Stromal cell of bone marrow (primary cell): ENCODE measurements at places on chromosomes 1 and 21.

DNA sequence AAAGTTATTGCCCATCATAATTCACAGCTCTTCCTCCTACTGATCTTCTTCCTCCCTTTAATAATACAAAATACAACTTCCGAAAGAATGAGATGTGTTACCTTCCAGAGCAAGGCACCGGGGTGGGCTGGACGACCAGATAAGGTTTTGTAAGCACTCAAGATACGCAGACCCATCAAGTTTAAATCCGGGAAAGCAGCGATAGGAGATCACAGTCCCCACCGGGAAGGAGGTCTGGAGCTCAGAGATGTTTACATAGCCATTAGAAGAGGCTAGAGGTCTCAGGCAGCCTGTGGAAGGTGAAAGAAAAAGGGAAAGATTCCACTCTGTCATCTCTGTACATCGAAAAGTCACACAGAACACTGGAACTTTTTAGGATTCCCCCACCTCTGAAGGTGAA lies 99.4 kb downstream of the SUSD4 start:
- no peak for DNase-seq

GRCh38 chr21:46116189-46116775 lies 18.4 kb downstream of the COL6A2 start:
- DNase-seq, result no peak

GRCh38 chr1:164712131-164713036 lies 153.4 kb downstream of the PBX1 start:
- DNase-seq, result no peak

DNA sequence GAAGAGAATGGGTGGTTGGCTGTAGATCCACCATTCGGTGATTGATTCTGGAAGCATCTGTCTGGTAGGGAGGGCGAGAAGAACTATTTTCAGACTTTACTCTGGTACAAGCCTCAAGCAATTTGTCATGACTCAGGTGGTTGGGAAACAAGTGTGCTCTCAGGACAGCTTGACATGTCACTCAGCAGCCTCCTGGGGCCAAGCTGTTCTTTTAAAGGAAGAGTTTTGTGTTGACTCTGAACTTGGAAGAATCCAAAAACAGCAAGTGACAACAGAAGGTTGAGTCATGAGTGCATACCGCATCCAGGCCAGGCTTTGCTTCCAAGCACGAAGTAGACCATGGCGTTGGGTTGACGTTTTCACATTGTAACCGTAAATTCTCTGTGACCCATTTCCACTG lies 65.9 kb downstream of the CLIC6 start:
- DNase-seq, result no peak

DNA sequence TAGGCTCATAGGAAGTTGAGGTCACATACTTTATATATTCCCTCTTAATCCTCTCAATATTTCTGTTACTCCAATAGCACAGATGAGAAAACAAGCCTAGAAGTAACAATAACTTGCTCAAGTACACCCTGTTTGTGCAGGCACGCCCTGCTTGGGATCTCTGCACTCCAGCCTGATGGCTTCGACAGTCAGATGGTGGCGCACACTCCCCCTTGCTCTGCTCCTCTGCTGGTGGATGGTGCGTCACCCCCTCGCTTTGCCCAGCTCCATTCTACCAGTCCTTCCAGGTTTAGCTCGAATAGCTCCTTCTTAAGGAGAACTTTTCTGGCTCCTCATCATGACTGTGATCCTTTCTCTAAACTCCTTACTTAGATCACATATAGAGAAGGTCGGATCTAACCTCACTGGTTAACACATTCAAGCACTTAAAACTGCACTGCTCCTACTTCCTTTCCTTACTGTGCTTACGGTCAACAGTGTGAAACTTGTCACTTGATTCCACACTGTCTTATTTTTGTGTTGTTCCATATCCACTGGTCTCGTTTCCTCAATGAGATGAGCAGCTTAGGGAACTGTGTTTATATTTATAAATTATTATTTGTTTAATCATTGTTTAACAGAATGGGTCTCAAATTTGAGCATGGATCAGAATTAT lies 3.0 kb downstream of the TSPAN2 start:
- no peak for DNase-seq

DNA sequence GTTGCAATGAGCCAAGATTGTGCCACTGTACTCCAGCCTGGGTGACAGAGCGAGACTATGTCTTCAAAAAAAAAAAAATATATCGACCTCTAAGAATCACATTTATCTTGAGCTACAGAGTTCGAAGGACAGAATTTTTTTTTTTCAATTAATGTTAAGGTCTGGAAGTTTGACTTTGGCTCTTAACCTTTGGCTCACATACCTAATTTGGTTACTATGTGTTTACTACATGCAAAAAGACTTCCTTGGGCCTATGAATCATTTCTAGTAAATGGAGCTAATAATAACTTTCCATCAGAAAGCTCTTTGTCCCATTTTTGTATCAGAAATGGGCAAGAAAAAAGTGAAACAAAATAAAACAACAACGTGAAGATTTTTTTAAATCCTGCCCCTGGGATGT lies 351.2 kb downstream of the SMYD3 start:
- DNase-seq, result no peak

DNA sequence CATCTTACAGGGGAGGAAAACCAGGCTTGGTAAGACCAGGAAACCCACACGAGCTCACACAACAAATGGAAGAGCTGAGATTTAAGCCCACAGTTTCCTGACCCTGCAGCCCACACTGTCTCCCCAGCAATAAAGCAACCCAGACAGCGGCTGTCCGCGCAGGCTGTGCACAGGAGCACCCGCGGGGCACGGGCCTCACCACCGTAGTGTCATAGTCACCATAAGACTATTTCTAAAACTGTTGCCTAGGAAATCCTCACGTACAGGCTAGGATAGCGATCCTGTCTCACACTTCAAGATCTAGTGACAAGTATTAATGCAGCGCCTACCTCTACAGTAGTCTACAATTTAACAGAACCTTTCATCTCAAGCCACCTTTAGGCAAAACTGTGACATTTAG lies 54.0 kb upstream of the SYT6 start:
- DNase-seq, result no peak

GRCh38 chr21:45017039-45017960 lies 57.1 kb upstream of the ADARB1 start:
- DNase-seq, result no peak

DNA sequence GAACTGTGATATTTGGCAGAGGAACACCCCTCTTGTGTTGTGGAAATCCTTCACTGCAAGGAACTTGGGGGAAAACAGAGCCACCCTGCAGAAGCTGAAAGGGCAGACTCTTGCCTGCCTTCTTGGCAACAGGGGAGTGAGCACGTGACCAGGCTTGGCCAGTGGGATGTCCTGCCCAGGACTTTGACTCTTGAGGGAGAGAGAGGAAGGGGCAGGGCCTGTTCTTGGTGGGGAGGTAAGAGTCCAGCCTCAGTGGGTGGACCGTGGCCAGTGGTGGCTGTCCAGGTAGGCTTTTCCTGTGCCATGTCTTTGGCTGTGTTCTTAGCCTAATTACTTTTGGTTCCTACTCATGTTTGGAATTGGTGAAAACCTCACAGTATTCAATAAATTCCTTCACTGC lies 8.6 kb upstream of the AK2 start:
- no peak for DNase-seq

DNA sequence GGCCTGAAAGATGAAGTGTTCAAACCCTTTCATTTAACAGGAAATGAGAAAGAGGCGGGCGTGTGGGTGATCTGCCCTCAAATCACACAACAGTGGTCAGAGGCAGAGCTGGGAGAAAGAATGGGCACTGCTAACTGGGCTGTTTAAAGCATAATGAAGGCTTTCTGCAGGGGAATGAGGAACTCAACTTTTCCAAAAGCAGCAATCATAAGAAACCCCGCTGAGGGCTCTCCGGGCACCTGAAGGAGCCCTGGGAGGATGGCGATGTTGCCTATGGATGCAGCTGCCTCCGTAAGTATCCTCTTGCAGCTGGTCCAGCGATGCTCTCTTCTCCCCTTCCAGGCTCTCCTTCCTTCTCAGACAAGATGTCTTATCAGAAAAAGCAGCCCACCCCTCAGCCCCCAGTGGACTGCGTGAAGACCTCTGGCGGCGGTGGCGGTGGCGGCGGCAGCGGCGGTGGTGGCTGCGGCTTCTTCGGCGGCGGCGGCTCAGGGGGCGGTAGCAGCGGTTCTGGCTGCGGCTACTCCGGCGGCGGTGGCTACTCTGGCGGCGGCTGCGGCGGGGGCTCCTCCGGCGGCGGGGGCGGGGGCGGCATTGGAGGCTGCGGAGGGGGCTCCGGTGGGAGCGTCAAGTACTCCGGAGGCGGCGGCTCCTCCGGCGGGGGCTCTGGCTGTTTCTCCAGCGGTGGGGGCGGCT lies 1.2 kb downstream of the LORICRIN start:
- no peak for DNase-seq

- no peak for DNase-seq
Observed at GRCh38 chr1:234018816-234019215, 114.3 kb downstream of the SLC35F3 start.

GRCh38 chr1:225441314-225442122 lies 13.7 kb upstream of the LBR start:
- DNase-seq, result no peak

- DNase-seq, result no peak
Observed at GRCh38 chr1:197200272-197200899, 53.9 kb upstream of the ASPM start.

GRCh38 chr1:215749414-215749813 lies 182.3 kb downstream of the KCTD3 start:
- peak; percentile 61 for DNase-seq

DNA sequence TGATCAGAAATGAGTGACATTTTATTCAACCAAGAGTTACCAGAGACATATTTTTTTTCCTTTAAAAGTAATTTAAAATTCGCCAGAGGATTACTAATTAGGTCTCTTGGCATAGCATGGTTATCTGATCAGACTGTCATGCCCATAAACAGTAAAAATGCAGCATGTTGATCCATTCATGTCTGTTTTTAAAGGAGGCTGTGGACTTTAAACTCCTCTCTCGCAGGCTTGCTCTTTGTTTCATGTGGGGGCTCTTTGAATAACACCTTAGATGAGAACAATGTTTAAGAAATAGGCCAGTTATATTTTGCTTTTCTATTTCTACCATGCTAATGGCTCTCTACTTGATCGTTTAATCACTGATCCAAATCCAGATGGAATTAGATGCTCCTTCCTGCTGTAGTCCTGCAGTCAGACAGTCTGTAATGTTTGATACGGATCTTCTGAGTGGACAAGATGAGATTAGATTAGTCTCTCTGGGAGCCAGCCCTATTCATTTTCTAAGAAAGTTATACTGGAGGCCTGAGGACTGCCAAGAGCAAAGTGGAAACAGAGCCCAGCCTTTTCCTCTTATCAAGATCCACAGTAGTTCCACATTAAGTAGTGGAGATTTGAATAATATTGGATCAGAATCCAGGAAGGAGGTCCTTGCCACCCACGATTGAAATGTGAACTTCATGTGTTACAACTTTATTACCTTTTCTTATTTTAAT lies 197.4 kb downstream of the HS2ST1 start:
- no peak for DNase-seq
